ELF-1 (cell line): ENCODE measurements at places on chromosomes 1 and 21.

- no peak for DNase-seq
Observed at GRCh38 chr1:202807451-202807925, 733 bp downstream of the KDM5B start.

DNA sequence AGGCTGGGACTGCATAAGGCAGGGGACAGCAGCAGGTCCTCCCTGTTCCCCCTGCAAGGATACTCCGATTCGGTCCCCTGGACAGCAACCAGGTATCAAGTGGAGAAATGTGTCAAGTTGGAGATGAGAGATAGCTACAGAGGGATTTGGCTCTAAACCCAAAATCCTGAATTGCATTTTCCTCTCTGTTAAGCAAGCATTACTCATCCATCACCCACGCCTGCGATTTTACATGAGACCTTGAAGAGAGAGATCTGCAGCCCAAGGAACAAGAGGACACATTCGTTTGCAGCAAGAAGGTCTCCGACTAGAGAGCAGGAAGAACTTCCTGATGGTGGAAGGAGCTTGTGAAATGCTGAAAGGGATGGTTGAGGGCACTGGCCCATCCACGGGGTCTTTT is 21.9 kb downstream of the SYT2 start:
- no peak for DNase-seq

GRCh38 chr1:2202843-2203601 is 8.4 kb upstream of the FAAP20 start:
- no peak for DNase-seq

GRCh38 chr1:228778026-228778425 is 42.7 kb downstream of the RHOU start:
- no peak for DNase-seq

- DNase-seq, result no peak
Observed at GRCh38 chr1:220925707-220926106, 46.5 kb downstream of the HLX start.

GRCh38 chr1:31356427-31356826 is 16.4 kb downstream of the FABP3 start:
- no peak for DNase-seq
